ENCODE measurements at places on chromosomes 4 and X. TPM values are rescaled to one million over a fixed set of nuclear protein-coding genes. Genes with fewer than 3 reads are reported as not detected.

DNA sequence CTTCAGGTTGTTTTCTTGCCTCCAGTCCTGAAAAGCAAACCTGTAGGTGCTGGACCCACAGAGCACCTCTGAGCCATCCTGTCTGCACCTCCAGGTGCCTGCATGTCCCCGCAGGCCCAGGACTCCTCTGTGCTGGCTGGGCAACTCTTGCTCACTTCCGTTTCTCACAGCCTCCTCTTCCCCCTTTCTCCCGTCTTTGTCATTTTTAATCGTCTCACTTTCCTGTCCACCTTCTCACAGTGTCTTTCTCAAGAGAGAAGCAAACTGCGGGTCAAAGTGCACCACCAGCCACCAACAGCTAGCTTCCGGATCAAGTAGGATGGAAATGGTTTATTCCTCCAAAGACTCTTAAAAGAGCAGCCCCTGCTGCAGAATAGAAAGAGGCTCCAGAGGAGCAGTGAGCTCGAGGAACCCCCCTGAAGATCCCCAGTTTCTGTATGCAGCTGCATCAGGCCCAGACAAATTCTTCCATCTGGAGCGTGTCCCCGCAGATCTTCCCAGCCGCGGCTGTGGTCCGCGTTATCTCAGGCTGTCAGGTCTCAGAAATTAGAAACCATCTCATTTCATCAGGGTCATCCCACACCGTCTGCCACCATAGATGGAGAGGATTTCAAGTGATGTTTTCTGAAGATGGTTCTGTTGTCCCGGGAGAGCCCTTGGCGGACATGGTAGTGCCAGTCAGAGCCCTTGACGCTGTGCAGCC, 87.7 kb downstream of the FHDC1 start:
- H3K4me3 ChIP-seq, result no peak overlapping the region
- no peak overlapping the region for H3K27ac ChIP-seq
- no peaks in the 10 kb centered on the region for H3K27me3 ChIP-seq
- no peaks in the 10 kb centered on the region for H3K4me1 ChIP-seq
- H3K36me3 ChIP-seq, result no peaks in the 10 kb centered on the region

GRCh38 chr4:185722029-185722316, 90.0 kb downstream of the SORBS2 start:
- H3K36me3 ChIP-seq, result peaks cover 2% of the 10 kb centered on the region
- H3K27me3 ChIP-seq, result no peaks in the 10 kb centered on the region
- no peak for DNase-seq
- no peaks in the 10 kb centered on the region for H3K4me1 ChIP-seq
- no peak overlapping the region for H3K4me3 ChIP-seq

- DNase-seq, result no peak
- no peak overlapping the region for H3K27ac ChIP-seq
- no peaks in the 10 kb centered on the region for H3K36me3 ChIP-seq
- H3K4me3 ChIP-seq, result no peak overlapping the region
- H3K4me1 ChIP-seq, result no peaks in the 10 kb centered on the region
Measured at GRCh38 chr4:114986133-114986532, 127.3 kb downstream of the NDST4 start.

GRCh38 chr4:16775411-16776154, 122.9 kb downstream of the LDB2 start:
- no peaks in the 10 kb centered on the region for H3K36me3 ChIP-seq
- no peak overlapping the region for H3K27ac ChIP-seq
- H3K4me1 ChIP-seq, result peaks cover 3% of the 10 kb centered on the region
- H3K4me3 ChIP-seq, result no peak overlapping the region
- DNase-seq, result no peak

GRCh38 chrX:52507331-52507730, 9.5 kb downstream of the XAGE1B start:
- no peak overlapping the region for H3K4me3 ChIP-seq
- H3K27ac ChIP-seq, result no peak overlapping the region
- H3K27me3 ChIP-seq, result no peaks in the 10 kb centered on the region
- no peaks in the 10 kb centered on the region for H3K4me1 ChIP-seq
- DNase-seq, result no peak

Gene GPAT3
- 7.5 TPM for total RNA-seq

DNA sequence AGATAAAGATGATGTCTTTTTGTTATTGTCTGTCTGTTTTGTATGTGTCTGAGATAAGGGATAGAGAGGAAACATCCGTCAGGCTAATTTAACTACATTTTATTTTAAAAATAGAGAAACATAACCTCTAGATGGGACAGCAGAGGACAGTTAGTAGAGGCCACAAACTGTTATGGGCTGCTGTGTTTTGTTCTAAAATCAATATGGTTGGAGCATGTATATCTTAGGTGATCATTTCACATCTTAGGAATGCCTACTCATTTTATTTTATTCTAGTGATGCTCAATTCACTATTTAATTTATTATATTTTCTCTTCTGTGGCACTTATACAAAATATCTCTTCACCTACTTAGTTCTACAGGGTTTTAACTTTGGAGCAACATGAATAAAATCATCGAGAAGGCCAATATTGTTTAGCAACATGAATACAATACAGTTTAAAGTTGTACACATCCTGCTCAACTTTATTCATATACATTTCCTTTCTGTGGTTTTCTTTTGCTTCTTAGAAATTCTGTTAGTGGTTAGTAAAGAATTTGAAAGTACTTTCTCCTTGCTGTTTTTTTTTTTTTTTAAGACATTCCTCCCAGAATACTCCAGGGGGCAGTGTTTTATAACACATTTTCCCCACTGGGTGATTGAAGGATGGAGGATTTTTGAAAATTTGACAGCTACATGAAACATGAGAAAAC, 392.9 kb downstream of the UNC5C start:
- no peak overlapping the region for H3K4me3 ChIP-seq
- H3K27me3 ChIP-seq, result no peaks in the 10 kb centered on the region
- DNase-seq, result no peak

DNA sequence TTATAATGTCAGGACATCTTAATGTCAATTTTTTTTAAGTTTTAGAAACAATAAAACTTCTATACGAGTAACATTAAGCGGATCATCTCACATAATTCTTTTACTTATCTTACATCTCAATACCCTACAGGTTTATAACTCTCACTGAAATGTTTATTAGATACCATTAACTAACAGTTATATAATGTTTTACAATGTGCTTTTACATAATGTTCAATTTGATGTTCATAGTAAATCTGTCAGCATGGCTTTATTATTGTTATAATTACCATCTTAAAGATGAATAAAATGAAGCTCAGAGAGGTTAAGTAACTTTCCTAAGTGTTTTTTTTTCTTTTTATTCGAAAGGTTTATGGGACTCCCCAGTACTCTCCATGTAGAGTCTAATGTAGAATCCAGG, 33.9 kb upstream of the WDFY3 start:
- H3K4me3 ChIP-seq, result no peak overlapping the region
- DNase-seq, result no peak
- H3K36me3 ChIP-seq, result no peaks in the 10 kb centered on the region
- H3K27ac ChIP-seq, result no peak overlapping the region
- no peaks in the 10 kb centered on the region for H3K27me3 ChIP-seq

Gene MAGEA9B
- total RNA-seq, result not detected

GRCh38 chrX:36534900-36535299, 473.3 kb upstream of the FAM47C start:
- no peak for DNase-seq
- no peaks in the 10 kb centered on the region for H3K27me3 ChIP-seq
- H3K4me3 ChIP-seq, result no peak overlapping the region

- no peak for DNase-seq
- H3K4me1 ChIP-seq, result no peaks in the 10 kb centered on the region
- no peaks in the 10 kb centered on the region for H3K27me3 ChIP-seq
- no peak overlapping the region for H3K27ac ChIP-seq
Measured at GRCh38 chrX:14899607-14900006, 26.4 kb downstream of the MOSPD2 start.

Gene PCDH19
- 4.2 TPM for total RNA-seq

GRCh38 chr4:140359562-140360427, 13.7 kb upstream of the SCOC start:
- H3K27me3 ChIP-seq, result no peaks in the 10 kb centered on the region
- DNase-seq, result peak; percentile 84
- H3K4me1 ChIP-seq, result no peaks in the 10 kb centered on the region
- no peak overlapping the region for H3K4me3 ChIP-seq
- no peaks in the 10 kb centered on the region for H3K36me3 ChIP-seq
- H3K27ac ChIP-seq, result no peak overlapping the region

GRCh38 chrX:130079824-130080406, 30.4 kb downstream of the ELF4 start:
- no peaks in the 10 kb centered on the region for H3K4me1 ChIP-seq
- no peaks in the 10 kb centered on the region for H3K27me3 ChIP-seq
- no peak overlapping the region for H3K27ac ChIP-seq
- no peak overlapping the region for H3K4me3 ChIP-seq

- H3K27ac ChIP-seq, result no peak overlapping the region
- H3K4me1 ChIP-seq, result no peaks in the 10 kb centered on the region
- DNase-seq, result peak; percentile 77
- H3K36me3 ChIP-seq, result no peaks in the 10 kb centered on the region
Measured at GRCh38 chr4:106502106-106502699, 133.6 kb upstream of the GIMD1 start.

DNA sequence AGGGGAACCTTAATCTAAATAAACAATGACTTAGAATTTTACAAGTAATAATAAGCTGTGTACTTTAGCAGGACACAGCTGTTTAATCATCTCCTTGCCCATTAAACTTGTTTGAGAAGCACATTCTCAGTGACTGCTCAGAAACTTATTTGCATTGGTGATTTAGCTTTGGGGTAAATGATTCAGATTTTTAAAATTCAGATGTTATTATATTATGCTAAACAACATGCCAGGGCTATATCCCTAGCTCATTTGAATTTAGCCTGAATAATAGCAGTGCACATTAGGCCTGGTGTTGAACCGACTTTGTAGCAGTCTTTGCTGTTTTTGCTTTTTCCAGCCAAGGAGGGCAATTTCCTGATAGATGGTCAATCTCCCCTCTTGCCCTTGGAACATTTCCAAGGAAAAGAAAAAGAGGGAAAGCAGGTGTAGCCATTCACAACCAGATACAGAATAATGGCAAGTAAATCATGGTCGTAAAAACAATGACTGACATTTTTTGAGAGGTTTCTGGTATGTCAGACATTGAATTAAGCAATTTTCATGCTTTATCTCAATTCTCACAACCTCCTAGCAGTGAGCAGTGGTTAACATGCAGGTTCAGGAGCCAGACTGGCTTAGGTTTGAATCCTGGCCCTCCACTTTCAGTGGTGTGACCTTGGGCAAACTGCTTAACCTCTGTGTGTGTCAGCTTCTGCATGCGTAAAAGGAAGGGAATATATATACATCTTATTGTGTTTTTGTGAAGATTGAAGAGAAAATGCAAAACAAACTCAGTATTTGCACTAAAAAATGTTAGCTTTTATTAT, 16.8 kb downstream of the ARHGEF38 start:
- no peaks in the 10 kb centered on the region for H3K27me3 ChIP-seq
- H3K4me1 ChIP-seq, result no peaks in the 10 kb centered on the region
- no peak for DNase-seq

- H3K36me3 ChIP-seq, result no peaks in the 10 kb centered on the region
- peak; percentile 68 for DNase-seq
- no peaks in the 10 kb centered on the region for H3K4me1 ChIP-seq
- H3K27me3 ChIP-seq, result no peaks in the 10 kb centered on the region
Measured at GRCh38 chr4:2290974-2291704, 29.2 kb upstream of the MXD4 start.

GRCh38 chr4:150248181-150248580, 169.9 kb downstream of the DCLK2 start:
- H3K36me3 ChIP-seq, result no peaks in the 10 kb centered on the region
- no peak overlapping the region for H3K4me3 ChIP-seq
- no peaks in the 10 kb centered on the region for H3K27me3 ChIP-seq
- H3K27ac ChIP-seq, result no peak overlapping the region
- no peak for DNase-seq
- H3K4me1 ChIP-seq, result no peaks in the 10 kb centered on the region

Gene CXCL6
- total RNA-seq, result 0.57 TPM

- no peaks in the 10 kb centered on the region for H3K27me3 ChIP-seq
- no peak overlapping the region for H3K27ac ChIP-seq
- no peak overlapping the region for H3K4me3 ChIP-seq
- DNase-seq, result no peak
Measured at GRCh38 chr4:83272900-83273299, 11.7 kb downstream of the COQ2 start.

DNA sequence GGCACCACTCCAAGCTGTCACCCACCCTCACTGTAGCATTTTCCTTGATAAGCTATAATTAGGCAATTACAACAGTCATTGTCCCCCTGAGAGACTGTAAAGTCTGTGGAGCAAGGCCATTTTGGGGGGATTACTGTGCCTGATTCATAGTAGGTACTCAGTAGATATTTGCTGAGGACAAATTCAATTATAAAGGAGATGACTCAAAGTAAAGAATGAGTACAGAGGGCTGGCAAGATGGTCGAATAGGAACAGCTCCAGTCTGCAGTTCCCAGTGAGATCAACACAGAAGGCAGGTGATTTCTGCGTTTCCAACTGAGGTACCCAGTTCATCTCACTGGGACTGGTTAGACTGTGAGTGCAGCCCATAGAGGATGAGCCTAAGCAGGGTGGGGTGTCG, 42.0 kb downstream of the MAOB start:
- H3K27me3 ChIP-seq, result no peaks in the 10 kb centered on the region
- no peaks in the 10 kb centered on the region for H3K4me1 ChIP-seq
- no peak for DNase-seq
- no peaks in the 10 kb centered on the region for H3K36me3 ChIP-seq
- no peak overlapping the region for H3K27ac ChIP-seq

DNA sequence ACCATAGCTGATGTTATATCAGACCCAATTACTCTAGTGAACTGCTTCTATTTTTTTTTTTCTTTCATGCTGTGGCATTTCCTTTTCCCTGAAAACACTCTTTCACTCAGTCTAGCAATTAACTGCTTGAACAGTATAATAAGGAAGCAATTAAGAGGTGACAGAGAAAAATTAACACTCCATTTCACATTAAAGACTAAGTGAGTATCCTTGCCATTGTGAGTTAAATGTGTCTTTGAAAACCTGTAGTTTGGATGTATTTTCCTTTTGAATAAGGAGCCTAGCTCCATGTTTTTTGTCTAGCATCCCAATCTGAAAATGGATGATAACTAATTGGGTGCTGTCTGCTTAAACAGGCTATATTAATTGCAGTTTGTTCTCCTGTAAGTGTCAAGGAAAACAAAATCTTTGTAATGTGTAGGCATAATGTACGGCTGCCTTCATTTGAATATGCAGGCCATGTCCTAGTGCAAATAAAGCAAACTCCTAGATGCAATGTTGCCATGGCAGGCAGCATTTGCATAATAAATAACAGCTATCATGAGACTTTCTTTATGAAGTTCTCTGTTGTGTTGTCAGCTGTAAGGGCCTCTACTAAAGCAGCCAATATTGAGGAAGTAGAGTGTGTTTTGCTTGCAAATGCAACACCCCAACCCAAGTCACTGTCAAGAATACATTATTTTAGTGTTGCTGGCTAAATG, 416.7 kb downstream of the ZIC3 start:
- H3K27ac ChIP-seq, result no peak overlapping the region
- no peak overlapping the region for H3K4me3 ChIP-seq

GRCh38 chr4:125741825-125742452, 427.2 kb downstream of the FAT4 start:
- DNase-seq, result no peak
- no peak overlapping the region for H3K27ac ChIP-seq
- H3K4me1 ChIP-seq, result no peaks in the 10 kb centered on the region

Data from aorta (tissue), 5 donors.